SK-N-SH treated with all-trans-retinoic acid at 6 μM for 48 hours (cell line): ENCODE measurements at places on chromosomes 7 and 10.

- no peak for ATAC-seq
These were observed 181.1 kb downstream of the NRP1 start for GRCh38 chr10:33153251-33153967.

DNA sequence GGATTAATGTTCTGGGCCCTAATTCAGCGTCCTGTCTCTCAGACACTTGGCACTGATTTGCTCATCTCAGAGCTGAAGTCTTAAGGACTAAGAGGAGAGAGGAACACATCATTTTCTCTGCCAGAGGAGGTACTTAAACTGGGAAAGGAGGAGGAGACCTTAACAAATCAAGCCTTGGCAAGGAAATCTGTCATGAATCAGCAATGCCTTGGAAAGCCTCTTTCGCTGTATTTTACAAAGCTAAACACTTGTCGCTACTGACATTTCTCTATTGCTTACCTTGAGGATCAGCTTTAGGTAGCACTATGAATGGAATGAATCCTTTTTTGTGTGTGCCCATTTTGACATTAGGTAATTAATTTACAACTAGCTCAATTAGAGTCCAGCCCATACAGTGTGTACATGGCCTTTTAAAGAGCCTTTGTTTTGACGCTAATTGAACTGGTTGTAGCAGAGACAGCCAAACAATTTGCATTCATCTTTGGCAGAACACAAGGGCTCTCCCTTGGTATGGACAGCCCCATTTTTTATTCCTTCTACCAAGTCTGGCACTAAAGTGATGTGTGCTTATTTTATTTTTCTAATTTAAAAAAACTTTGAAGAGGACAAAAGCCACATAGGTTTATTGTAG, 37.4 kb downstream of the AUTS2 start:
- peak; percentile 31 for ATAC-seq

DNA sequence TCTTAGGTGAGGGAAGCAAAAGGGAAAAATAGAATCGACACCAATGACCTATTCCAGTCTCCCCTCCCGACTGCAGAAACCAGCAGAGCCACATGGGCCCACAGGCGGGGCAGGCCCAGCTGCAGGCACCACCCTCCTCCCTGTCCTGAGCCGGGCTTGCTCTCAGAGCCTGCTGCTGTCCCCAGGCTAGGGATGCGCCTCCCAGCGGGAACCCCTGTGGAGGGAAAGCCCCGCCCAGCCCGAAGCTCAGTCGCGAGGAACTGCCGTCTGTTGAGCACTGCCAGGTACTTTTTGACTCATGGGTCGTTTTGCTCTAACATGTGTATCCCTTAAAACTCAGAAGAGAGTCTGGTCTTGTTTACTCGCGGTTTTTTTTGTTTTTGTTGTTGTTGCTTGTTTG, 124.5 kb upstream of the RET start:
- no peak for ATAC-seq

- no peak for ATAC-seq
These were observed 179.0 kb upstream of the ADO start for GRCh38 chr10:62625484-62625883.

DNA sequence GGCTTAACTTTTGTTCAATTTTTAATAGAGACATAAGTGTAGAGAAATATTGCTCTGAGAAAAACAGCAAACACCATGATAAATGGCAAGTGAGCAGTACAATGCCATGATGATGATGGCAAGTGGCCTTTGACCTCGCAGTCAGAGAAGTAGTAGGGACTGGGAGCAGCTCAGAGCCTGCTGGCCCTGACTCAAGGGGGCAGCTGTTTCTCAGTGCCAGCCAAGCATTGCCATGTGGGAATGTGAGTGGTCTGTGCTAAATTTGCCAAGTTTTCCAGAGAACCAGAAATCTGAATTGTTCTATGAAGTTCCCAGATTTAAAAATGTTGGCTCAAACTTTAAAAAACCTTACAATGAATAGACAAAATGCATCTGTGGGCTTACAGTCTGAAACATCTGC, 187.9 kb downstream of the BICC1 start:
- ATAC-seq: no peak

GRCh38 chr7:48497521-48497920, 326.3 kb downstream of the ABCA13 start:
- ATAC-seq: no peak

GRCh38 chr7:25187932-25188331, 40.4 kb downstream of the NPVF start:
- no peak for ATAC-seq

- no peak for ATAC-seq
These were observed 97.7 kb upstream of the FEZF1 start for GRCh38 chr7:122402235-122402634.

DNA sequence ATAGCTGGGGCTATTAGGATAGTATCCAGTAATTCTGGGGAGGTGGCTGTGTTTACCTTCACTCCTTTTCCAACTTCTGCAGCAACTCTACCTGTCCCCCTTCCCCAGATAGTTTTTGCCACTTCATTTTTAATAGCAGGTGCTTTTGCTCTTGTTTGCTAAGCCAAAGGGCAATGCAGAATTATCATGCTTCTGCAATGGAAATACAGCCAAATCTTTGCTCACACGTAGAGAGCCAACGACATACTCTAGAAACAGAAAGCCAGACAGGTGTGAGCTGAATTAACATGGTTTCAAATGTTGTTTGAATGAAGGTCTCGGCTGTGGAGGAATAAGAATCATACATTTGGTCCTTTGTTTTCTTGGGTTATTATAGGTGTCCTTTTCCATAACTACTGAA, 14.4 kb downstream of the PLEKHS1 start:
- ATAC-seq: no peak

GRCh38 chr7:116423499-116423898, 76.0 kb upstream of the CAV2 start:
- peak; percentile 7; the same call in 2 of the 3 replicates for ATAC-seq

DNA sequence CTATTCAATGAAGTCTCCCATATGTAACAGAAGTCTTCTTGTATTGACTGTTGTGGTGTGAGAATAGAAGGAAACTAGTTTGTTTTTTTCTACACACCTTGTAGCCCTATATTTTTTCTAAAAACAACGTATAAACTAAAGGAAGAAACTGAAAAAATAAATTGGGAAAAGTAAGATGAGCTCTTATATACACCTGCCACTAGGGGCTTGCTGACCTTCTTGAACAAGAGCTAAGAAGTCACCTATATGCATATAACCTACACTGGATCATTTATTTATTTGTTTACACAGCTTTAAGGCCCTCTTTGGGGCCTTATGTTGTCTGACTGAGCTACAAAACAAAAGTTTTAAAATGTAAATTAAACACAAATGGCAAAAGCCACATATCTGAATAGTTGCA, 383.0 kb downstream of the HPSE2 start:
- ATAC-seq: no peak

- ATAC-seq: no peak
These were observed 2.2 kb upstream of the DNAJC1 start for GRCh38 chr10:22005763-22006162.

DNA sequence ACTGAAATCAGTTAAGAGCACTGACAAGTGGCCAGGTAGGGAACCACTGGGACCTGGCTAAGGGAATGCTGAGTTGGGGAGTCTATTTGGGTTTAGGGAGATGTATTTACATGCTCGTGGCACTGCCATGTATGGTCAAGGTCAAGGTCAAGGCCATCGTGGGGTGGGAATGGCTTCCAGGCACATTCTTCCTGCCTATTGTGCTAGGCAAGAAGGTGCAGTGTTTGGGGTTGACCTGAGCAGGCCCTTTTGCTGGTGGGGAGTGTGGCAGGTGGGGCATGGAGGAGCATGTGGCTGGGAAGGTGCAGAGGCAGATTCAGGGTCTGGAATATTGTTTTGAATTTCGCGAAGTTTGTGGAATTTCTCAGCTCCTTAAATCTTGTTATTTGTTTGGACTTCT, 17.8 kb downstream of the FAM241B start:
- no peak for ATAC-seq

- no peak for ATAC-seq
These were observed 3.9 kb upstream of the PWWP2B start for GRCh38 chr10:132392811-132393694.

GRCh38 chr7:151483711-151483983, 36.0 kb downstream of the RHEB start:
- ATAC-seq: no peak

DNA sequence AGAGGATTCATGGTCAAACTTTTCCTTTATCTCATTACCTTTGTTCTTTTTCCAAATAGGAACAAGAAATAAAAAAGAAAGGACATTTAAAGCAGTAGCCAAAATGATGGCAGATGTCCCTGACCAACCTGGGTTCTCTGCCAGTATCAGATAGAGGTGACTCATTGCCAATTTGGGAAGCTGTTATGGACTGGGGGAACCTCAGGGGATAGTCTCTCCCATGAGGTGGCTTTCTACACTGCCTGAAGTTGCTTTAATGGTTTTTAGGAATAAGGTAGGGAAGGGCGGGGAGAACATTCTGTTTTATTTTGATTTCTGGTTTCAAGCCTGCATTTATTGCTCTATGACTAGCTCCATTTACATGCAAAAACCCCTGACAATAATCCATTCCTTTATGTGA, 457.9 kb upstream of the TPK1 start:
- no peak for ATAC-seq

DNA sequence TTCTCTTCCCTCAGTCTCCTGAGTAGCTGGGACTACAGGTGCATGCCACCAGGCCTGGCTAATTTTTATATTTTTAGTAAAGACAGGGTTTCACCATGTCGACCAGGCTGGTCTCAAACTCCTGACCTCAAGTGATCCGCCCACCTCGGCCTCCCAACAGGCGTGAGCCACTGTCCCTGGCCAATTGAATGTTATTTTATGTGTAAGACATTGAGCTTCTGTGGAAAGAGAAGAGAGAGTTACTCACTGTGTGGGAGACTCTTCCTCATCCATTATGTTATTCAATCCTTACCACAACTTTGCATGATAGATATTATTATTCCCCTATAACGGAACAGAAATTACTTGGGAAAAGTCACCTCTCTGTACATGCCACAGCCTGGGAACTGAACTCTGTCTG, 32.6 kb upstream of the MXI1 start:
- ATAC-seq: no peak

DNA sequence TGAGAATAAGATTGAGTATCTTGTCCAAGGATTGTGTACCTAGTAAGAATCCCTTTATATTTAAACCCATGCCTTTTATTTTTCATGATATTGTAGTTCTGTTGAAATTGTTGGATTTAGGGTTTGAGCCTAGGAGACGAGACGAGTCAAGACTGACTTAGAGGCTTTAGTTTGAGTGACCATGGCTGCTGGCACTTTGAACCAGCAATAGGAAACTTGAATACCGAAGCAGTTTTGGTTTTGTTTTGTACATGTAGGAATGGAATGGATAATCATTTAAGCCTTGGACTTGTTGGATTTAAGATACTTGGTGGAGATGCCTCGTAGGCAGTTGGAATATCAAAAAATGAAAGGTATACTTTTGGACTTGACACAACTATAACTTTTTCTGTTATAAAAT, 229.0 kb downstream of the BICC1 start:
- no peak for ATAC-seq

DNA sequence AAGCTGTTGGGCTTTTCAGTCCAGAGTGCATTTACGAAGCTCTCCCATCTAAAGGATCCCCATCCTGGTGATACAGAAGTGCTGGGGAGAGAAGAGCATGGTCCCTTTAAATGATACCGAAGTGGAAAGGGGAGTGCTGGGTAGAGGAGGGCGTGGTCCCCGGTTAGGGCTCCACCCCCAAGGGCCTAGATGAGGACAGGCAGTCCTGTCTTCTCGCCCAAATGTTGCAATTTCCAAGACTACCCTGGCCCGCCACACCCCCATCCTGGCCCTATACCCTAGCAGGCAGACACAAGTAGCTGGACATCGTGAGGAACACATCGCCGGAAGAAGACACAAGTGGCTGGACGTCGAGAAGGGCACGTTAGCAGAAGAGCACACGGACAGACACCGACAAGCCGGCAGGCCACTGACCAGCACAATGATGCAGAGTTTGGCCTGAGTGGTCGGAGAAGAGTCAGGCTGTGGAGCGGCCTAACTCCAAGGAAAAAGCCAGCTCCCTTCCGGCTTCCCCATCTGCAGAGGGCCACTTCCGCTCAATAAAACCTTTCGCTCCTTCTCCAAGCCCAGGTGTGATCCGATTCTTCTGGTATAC, 439.5 kb upstream of the NRP1 start:
- no peak for ATAC-seq

GRCh38 chr10:43899224-43899959, 250.7 kb upstream of the ZNF32 start:
- ATAC-seq: peak; percentile 41; the same call in 1 of the 3 replicates

- no peak for ATAC-seq
These were observed 1120.6 kb downstream of the SORCS3 start for GRCh38 chr10:105761576-105762260.

- no peak for ATAC-seq
These were observed 247.8 kb upstream of the IGFBP3 start for GRCh38 chr7:46168671-46169383.

DNA sequence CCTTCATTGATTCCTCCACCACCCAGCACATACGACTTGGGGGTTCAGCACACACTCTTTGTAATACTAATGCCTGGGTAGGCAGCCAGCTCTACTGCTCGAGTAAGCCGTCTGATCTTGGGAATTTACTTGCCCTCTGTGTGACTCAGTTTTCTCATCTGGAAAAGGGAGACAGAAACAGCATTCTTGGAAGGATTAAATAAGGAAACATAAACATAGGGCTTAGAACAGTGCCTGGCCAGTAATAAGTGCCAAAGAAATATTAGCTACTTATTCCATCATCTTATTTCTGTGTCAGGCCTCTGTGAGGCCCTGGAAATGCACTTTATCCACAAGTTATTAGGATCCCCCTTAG, 130.1 kb downstream of the TNS3 start:
- ATAC-seq: no peak

DNA sequence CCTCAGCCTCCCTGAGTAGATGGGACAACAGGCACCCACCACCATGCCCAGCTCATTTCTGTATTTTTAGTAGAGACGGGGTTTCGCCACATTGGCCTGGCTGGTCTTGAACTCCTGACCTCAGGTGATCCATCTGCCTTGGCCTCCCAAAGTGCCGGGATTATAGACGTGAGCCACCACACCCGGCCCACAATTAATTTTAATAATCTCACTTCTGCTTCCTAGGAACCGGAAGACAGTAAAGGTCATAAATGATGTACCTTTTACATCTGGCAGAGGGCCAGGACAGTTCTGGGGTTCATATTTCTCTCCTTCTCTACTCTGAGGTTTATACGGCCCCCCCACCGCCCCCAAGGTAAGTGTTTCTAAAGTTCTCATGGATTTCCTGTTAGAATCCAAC, 31.2 kb upstream of the AOAH start:
- ATAC-seq: no peak

- ATAC-seq: no peak
These were observed 145.6 kb downstream of the GLCCI1 start for GRCh38 chr7:8114175-8114574.

- no peak for ATAC-seq
These were observed 8.8 kb downstream of the ASB10 start for GRCh38 chr7:151178236-151178635.

DNA sequence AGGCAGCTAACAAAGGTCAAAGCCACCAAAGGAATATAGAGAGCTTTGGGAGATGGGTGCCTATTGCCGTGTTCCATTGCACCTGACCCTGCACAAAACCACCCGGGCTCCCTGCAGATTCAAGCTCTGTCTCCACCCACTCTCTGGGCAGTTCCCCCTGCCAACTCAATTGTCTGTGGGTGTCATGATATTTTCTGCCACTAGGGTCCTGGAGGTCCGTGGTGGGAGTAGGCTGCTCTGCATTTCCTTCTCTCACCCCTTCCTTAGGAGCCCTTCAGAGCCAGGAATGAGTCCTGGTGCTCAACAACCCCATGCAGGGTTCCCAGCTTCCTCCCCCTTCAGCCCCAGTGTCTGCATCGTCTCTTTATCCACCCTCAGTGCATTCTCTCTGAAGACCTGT, 34.1 kb downstream of the PNLIPRP2 start:
- ATAC-seq: peak; percentile 40; the same call in 1 of the 3 replicates

- no peak for ATAC-seq
These were observed 18.5 kb downstream of the ELMO1 start for GRCh38 chr7:37430171-37430570.
